ENCODE measurements at places on chromosomes 1 and 21. TPM values are rescaled to one million over a fixed set of nuclear protein-coding genes. Genes with fewer than 3 reads are reported as not detected.
A peak's percentile ranks its signal among the peaks of the same experiment; 100 is the strongest.

The BTBD19 gene
- total RNA-seq: 22.2 TPM

- peaks cover 1% of the 10 kb centered on the region for H3K27me3 ChIP-seq
- no peak for DNase-seq
- H3K36me3 ChIP-seq: no peaks in the 10 kb centered on the region
- no peak overlapping the region for H3K4me3 ChIP-seq
These were observed 491.9 kb downstream of the SIPA1L2 start for GRCh38 chr1:232138044-232138443.

The AMPD1 gene
- not detected for total RNA-seq

- H3K36me3 ChIP-seq: peaks cover 57% of the 10 kb centered on the region
- DNase-seq: no peak
- H3K4me1 ChIP-seq: peaks cover 74% of the 10 kb centered on the region
- no peaks in the 10 kb centered on the region for H3K27me3 ChIP-seq
These were observed 18.4 kb downstream of the ZBTB17 start for GRCh38 chr1:15957221-15958095.

DNA sequence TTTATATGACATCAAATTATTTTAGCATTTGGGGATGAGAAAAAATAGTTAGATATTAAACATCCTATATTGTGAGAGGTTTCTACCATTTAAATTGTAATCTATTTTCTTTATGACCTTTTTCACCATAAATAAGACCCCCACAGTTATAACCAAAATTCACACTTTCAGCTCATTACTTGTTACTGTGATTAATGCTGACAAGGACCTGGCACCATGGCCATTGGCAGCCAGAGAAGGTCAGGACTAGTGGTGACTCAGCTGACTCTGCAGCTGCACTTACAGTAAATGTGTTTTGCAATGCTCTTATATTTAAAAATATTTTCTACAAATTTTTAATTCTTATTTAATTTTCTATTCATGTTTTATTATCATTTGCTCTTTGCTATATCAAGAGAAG is 133.3 kb upstream of the C1orf105 start:
- no peak overlapping the region for H3K27ac ChIP-seq
- H3K4me1 ChIP-seq: peaks cover 4% of the 10 kb centered on the region
- no peak overlapping the region for H3K4me3 ChIP-seq
- H3K27me3 ChIP-seq: no peaks in the 10 kb centered on the region
- no peak for DNase-seq
- H3K36me3 ChIP-seq: no peaks in the 10 kb centered on the region

DNA sequence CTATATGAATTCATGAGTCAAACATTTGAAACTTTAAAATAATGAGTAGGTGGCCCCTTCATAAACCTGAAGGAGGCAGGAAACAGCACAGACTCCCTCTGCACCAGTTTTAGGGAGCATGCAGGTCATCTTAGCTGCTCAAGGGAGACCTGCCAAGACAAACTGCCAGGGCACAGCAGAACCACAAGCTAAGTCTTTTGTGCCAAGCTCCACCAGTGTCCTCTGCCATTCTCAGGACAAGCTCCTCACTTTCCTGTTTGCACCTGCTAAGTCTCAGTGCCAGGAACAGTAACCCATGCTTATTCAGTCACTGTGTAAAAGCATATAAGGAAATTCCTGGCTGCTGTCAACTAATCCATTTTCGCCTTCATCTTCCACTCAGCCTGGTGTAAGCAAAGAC is 368.9 kb downstream of the SEC16B start:
- H3K4me3 ChIP-seq: no peak overlapping the region
- H3K36me3 ChIP-seq: no peaks in the 10 kb centered on the region
- H3K4me1 ChIP-seq: no peaks in the 10 kb centered on the region
- H3K27me3 ChIP-seq: no peaks in the 10 kb centered on the region
- no peak overlapping the region for H3K27ac ChIP-seq
- DNase-seq: no peak

The MAGOH gene
- 107 TPM for total RNA-seq

DNA sequence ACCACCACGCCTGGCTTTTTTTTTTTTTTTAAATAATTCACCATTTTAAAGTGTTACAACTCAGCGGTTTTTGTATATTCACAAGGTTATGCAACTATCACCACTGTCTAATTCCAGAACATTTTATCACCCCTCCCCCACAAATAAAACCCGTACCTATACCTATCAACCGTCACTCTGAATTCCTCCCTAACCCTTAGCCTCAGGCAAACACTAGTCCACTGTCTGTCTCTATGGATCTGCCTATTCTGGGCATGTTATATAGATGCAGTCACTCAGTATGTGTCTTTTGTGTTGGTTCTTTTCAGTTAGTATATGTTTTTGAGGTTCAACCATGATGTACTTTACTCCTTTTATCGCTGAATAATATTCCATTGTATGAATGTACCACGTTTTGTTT is 19.3 kb upstream of the GRHL3 start:
- no peaks in the 10 kb centered on the region for H3K4me1 ChIP-seq
- H3K27ac ChIP-seq: no peak overlapping the region
- H3K27me3 ChIP-seq: peaks cover 48% of the 10 kb centered on the region
- no peak overlapping the region for H3K4me3 ChIP-seq

GRCh38 chr21:34189506-34189905 is 116.1 kb downstream of the MRPS6 start:
- peaks cover 35% of the 10 kb centered on the region for H3K4me1 ChIP-seq
- peak overlapping the region; percentile 88 for H3K27ac ChIP-seq
- H3K4me3 ChIP-seq: no peak overlapping the region
- peak; percentile 46 for DNase-seq
- H3K27me3 ChIP-seq: no peaks in the 10 kb centered on the region

DNA sequence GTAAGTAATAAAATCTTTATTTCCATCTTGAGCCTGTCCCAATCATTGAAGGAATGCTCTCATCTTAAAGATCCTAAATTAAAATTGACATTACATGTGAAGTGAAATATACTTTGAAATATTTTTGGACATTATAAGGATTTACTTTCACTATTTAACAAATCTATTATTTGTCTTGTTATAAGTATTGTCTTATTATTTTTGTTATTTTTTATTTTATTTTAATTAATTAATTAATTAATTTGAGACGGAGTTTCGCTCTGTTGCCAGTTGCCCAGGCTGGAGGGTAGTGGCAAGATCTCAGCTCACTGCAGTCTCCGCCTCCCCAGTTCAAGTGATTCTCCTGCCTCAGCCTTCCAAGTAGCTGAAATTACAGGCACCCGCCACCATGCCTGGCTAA is 343.2 kb downstream of the DPYD start:
- H3K36me3 ChIP-seq: peaks cover 2% of the 10 kb centered on the region
- no peaks in the 10 kb centered on the region for H3K4me1 ChIP-seq
- DNase-seq: no peak
- no peak overlapping the region for H3K27ac ChIP-seq

DNA sequence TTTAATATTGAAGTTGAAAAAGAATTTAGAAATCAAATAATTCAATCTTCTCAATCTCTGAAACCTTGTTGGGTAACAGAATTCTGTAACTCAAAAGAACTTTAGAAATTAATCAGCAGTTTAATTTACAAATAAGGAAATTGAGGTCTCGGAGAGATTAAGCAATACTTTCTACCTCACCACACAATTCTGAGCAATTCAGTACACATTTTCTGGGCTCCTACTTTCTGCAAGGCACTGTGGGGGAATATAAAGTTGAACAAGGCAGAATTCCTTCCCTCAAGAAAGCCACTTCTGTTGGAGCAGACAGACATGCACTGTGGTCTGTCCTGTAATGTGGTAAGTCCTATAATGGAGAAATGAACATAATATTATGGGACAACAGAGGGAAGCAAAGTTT is 47.7 kb downstream of the MEF2D start:
- H3K27me3 ChIP-seq: peaks cover 46% of the 10 kb centered on the region
- DNase-seq: no peak
- no peak overlapping the region for H3K4me3 ChIP-seq
- peaks cover 5% of the 10 kb centered on the region for H3K36me3 ChIP-seq

GRCh38 chr1:84141182-84142003 is 2.7 kb upstream of the PRKACB start:
- DNase-seq: no peak
- no peaks in the 10 kb centered on the region for H3K27me3 ChIP-seq
- H3K36me3 ChIP-seq: no peaks in the 10 kb centered on the region
- H3K4me3 ChIP-seq: no peak overlapping the region
- H3K4me1 ChIP-seq: peaks cover 15% of the 10 kb centered on the region

The TFF2 gene
- total RNA-seq: not detected

The EFNA1 gene
- 0.24 TPM for total RNA-seq

GRCh38 chr1:179237222-179237621 is 7.7 kb upstream of the ABL2 start:
- H3K27me3 ChIP-seq: peaks cover 3% of the 10 kb centered on the region
- no peak overlapping the region for H3K27ac ChIP-seq
- no peak overlapping the region for H3K4me3 ChIP-seq
- H3K36me3 ChIP-seq: no peaks in the 10 kb centered on the region
- no peak for DNase-seq
- no peaks in the 10 kb centered on the region for H3K4me1 ChIP-seq

DNA sequence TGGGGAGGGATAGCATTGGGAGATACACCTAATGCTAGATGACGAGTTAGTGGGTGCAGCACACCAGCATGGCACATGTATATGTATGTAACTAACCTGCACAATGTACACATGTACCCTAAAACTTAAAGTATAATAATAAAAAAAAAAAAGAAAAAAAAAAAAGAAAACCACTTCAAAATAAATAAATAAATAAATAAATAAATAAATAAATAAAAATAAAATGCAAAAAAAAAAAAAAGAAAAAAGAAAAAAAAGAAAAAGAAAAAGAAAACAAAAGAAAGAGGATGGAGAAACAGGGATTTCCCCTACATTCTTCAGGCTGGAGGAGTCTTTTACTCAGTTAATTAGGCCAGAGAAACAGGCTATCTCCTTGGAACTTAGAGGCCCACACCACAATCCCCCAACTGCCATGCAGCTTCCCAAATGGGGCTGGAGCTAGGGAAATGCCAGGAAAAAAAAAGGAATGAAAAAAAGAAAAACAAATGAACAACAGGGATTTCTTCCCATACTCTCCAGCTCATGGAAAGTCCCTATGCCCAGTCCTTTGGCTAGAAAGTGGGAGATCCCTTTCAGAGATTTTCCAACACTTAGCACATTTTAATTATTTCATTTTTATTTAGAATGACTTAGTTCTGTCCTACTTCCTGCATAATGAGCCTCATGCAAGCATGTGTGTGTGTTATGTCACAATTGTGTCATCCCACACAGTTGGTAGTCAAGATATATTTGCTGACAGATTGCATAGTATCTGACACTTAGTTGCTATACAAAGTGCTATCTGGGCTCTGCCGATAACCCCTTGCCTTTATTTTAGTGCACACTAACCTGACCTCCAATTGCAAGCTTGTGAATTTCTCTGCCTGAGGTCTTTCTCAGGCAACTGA is 486.4 kb downstream of the PLPP3 start:
- H3K36me3 ChIP-seq: no peaks in the 10 kb centered on the region
- H3K27ac ChIP-seq: no peak overlapping the region
- H3K27me3 ChIP-seq: no peaks in the 10 kb centered on the region
- no peaks in the 10 kb centered on the region for H3K4me1 ChIP-seq

- peaks cover 8% of the 10 kb centered on the region for H3K4me1 ChIP-seq
- no peak for DNase-seq
- peaks cover 42% of the 10 kb centered on the region for H3K36me3 ChIP-seq
- no peaks in the 10 kb centered on the region for H3K27me3 ChIP-seq
- no peak overlapping the region for H3K4me3 ChIP-seq
These were observed 42.8 kb downstream of the MYSM1 start for GRCh38 chr1:58657082-58657481.

DNA sequence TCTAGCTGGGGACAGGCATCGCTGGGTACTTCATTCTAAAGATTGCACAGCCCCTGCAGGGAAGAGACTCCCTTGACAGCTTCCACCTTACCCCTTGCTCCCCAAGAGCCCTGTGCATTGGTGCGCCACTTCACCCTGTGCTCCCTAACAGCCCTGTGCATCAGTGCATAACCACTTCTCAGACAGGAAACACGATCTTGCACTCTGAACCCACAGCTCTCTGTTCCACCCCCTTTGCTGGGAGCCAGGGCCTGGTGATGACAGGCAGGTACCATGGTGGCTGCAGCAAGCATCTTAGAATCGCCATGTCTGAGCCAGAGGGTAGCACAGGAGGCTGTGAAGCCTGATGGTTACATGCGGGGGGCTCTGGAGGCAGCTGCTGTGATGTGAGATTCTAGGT is 5.0 kb downstream of the ALPL start:
- peaks cover 25% of the 10 kb centered on the region for H3K27me3 ChIP-seq
- no peaks in the 10 kb centered on the region for H3K36me3 ChIP-seq
- H3K4me3 ChIP-seq: no peak overlapping the region

The NVL gene
- 41.4 TPM for total RNA-seq
